ENCODE measurements at places on chromosomes 2 and 18.

GRCh38 chr2:120596990-120597594 lies 138.6 kb upstream of the GLI2 start:
- DNase-seq: no peak

- peak; percentile 29 for DNase-seq
Observed at GRCh38 chr2:210195101-210195852, 24.1 kb upstream of the KANSL1L start.

DNA sequence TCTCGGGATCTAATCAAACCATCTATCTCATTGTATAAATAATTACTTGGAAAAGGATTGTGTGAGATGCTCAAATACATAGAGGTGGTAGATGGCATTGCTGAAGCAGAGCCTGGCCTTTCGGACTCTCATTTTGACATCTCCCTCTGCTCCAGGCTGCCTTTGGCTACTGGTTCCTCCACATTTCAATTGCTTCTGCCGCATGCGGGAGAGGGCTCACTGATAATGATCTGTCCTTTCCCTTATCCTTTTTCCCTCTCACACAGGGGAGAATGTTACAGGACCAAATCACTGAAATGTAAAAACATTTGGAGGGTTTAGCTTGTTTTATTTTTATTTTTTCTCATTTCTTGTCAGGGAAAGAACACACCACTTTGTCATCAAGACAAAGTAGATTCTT lies 380.6 kb upstream of the UBE2E3 start:
- no peak for DNase-seq

- no peak for DNase-seq
Observed at GRCh38 chr2:176535467-176536113, 266.3 kb downstream of the MTX2 start.

DNA sequence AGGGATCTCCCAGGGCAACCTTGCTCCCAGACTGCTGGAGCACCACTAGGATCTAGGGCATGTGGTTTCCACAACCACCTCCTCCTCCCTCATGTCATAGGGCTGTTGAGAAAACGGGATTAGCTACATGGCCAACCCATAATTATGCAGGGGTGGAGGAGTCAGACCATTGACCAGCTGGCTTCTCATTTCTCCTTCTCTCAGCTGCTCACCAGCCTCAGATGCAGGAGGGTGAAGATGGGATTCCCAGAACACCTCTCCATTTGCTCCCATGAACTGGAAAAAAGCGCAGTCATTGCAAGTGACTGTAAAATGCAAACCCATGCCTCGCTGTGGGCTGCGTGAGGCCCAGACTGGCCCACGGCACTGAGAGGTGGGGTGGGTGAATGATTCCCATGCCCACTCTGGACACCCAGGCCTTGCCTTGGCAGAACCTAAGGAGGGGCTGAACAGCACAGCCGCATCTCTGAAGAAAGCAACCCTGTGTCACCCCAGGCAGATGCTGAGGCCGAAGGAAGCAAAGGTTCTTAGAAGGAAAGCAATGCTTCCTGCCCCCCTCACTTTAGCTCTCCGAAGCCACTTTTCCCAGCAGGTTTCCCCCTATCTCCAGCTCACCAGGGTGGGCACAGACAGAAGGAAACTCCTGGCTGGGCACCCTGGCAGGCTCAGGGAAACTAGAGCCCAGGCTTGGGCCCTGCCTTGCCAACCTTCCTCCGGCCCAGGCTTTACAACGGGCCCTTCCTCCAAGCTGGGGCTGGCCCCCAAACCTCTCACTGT lies 69.6 kb upstream of the RTN4 start:
- peak; percentile 31 for DNase-seq

- no peak for DNase-seq
Observed at GRCh38 chr2:204134421-204134820, 197.9 kb downstream of the ICOS start.

- no peak for DNase-seq
Observed at GRCh38 chr2:179861027-179861415, 391 bp downstream of the ZNF385B start.

- no peak for DNase-seq
Observed at GRCh38 chr2:193876980-193877379, 1682.2 kb upstream of the TMEFF2 start.

- peak; percentile 89 for DNase-seq
Observed at GRCh38 chr2:240579771-240580614, 6.5 kb upstream of the CAPN10 start.

GRCh38 chr2:152710713-152711112 lies 6.5 kb downstream of the PRPF40A start:
- no peak for DNase-seq

DNA sequence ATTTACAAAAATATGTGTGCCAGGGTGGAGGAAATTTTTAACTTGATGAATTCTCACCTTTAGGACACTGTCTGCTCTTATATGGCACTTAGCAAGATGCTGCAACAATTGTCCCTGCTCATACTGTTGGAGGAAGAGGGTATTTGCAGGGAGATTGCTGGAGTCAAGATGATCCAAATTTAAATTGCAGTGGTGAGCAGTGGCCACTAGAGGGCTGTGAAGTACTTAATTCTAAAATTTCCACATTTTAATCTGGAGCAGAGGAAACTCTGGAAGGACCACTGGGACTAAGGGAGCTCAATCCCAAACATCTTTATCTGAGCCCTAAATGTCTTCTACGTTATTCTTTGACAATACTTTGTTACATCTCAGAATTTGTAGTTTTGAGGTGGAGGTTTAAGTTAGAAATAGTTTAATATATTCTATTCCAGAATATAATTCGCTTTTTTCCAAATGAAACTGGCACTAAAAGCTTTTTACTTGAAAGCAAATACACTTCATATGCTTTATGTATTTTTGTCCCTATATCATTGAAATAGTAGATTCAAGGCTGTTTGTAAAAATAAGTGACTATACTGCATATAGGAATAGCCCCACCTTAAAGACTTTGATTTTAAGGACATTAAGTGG lies 33.0 kb upstream of the PTH2R start:
- DNase-seq: peak; percentile 36

DNA sequence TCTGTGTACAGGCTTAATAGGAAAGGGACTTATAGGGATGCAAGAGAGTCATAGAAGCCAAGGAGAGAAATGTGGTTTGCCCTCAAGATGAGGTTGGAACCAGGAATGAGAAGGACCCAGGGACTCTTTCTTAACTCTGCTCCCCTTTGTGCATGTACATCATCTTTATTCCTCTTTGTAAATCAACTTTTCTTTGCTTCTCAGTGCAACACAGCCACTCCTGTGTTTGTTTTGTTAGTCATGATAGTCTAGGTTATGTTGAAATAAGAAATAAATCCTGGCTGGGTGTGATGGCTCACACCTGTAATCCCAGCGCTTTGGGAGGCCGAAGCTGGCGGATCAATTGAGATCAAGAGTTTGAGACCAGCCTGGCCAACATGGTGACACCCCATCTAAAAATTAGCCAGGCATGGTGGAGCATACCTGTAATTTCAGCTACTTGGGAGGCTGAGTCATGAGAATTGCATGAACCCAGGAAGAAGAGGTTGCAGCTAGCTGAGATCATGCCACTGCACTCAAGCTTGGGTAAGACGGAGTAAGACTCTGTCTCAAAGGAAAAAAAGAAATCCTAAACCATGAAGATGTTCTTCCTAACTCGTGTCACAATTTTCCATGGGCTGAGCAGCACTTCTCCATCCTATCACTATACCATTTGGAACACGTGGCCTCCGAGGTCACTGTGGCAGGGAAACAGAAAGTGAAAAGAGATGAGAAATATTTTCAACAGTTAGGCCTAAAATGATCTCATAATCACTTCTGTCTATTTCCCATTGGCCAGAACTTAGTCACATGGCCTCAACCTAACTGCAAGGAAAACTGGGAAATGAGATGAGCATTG lies 73.0 kb upstream of the TMEM17 start:
- DNase-seq: peak; percentile 19

DNA sequence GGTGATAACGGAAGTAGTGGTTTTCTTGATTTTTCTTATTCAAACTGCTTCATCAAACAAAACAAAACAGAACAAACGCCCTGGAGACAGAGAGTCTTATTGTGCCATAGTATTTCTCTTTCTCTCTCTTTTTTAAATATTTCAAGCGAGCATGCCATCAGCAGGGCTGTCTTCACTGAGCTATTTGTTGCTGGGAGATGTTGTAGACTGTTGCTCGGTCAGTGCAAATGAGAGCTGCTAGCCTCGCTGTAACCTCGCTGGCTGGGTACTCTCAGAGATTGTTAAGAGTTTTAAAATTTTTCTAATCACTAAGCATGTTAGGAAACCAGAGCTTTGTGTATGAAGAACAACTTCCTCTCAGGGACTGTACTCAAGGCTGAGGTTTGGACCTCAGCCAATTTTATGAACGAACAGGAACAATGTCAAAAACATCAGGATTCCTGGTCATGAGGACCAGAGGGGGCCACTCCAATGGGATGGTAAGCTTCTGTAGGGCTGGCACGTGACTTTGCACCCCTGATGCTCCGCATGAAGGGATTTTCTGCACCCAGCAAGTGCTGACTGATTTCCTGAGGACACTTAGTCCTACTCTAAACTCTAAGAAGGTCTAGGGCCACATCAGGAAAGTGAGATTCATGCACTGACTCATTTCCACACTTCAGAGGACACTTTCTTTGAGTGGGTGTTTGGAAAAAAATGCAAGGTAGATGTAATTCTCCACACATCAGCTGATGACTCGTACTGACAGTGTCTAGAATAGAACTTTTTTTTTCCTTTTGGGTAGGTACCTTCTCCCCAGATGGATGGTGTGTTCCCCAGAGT lies 59.8 kb upstream of the IL1R1 start:
- DNase-seq: peak; percentile 55

- DNase-seq: no peak
Observed at GRCh38 chr2:3302751-3303582, 74.7 kb downstream of the EIPR1 start.

DNA sequence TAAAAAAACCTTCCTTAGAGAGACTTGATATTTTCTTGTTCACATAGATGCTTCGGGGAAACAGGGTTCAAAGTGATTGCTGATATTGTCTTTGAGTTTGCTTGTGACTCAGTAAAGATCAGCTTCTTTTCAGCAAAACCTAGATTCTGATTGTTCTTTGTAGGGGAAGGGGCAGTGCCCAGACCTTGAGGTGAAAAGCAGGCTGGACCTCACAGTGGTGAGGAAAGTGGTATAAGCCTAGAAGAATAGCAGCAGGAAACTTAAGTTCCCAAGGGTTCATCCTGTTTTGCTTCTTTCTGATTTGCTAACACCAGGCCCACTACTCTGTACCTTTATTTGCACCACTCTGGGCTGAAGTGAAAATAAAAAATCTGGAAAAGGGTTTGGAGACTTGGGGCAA lies 20.9 kb downstream of the UBXN4 start:
- DNase-seq: no peak

DNA sequence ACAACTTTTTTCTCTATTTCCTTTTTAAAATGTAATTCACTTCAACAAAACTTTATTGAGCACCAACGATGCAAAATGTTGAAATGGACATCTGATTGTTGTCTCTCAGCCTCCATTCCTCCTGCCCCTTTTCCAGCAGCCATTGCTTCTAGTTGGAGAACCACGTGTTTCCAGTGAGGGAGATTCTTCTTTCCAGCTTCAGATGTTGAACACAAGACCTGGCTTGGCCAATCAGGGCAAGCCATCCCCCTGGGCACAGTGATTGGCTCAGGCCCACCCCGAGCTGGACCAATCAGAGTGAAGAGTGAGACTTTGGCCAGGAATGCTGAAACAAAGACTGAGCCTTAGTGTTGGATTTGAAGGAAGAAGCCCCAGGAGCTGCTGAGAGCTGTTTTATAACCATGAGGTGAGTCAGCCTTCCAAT lies 59.0 kb downstream of the E2F6 start:
- DNase-seq: no peak

- DNase-seq: no peak
Observed at GRCh38 chr2:199439066-199439465, 18.7 kb downstream of the SATB2 start.

DNA sequence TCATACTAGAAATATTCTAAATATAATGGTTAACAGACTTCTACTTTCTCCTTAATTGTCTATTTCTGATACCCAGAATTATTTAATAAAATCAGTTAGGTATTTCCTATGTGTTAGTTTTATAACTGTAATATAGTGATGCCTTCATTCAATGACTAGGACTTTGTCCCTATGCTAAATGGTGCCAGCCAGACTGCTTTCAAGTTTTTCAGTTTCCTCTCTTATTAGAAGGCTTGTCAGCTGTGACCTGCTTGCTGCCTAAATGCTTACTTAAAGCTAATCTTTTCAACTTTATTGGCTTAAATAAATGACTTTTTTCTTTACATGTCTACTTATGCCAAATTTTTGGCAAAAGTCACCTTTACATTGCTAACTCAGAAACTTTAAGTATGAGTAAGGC lies 30.7 kb downstream of the BAZ2B start:
- no peak for DNase-seq

DNA sequence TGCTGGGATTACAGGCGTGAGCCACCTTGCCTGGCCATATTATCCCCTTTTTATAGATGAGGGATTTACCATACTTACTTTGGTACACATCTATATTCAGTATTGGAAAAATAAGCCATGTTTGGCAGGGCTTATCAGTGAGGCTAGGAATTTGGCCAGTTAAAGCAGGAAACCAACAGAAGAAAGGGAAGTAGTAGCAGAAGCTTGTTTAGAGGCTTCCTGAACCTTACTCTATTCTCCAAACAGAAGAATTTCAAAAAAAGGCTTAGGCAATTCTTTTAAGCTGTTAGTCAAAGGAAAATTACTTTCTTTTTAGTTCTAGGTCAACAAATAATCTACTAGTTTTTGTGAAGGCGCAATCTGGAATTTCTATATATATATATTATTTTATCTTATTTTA lies 3.2 kb upstream of the GLS start:
- DNase-seq: no peak

DNA sequence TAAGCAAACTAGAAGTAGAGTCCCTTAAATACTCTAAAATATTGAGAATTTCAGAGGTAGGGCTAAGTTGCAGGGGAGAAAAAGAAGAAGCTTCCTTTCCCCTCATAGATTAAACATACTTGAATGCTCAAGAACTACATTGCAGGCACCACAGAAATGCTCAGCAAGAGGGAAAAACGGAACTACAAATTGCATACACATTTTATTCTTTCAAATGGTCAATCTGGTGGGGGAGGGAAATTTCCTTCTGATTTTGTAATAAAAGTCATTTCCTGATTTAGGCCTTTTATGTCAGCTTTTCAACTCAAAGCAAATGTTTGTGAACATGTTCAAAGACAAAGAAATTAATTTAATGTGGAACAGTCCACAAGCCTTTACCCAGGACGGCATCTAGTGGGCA lies 33.0 kb downstream of the FARSB start:
- DNase-seq: no peak

All from H4 (cell line).